NCI-H524 (cell line): ENCODE measurements at places on chromosomes 7 and 10.

DNA sequence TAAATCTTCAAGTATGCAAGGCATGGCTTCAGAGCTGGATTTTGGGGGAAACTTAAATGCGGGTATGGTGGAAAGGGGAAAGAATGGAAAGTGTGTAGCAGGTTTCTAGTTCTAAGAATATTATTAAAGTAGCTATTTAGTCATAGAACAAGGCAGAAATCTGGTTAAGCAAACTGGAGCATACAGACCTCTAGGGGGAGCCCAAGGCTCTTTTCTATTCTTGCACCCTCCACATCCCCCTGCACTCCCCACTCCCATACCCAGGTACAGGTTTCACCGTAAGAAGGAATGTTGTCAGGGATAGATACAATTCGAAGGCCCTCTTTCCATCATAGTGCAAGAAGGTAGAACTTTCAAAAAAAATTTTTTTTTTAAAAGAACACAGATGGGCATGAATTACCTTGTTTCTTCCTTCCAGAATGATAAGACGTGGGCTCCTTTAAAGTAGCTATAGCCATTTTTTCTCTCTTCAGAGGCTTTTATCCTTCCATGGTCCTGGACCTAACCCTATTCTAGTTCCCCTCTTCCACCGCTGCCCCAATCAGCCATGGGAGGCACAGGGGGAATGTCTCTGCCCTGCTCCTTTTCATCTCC lies 41.5 kb upstream of the SMIM30 start:
- DNase-seq, result peak; percentile 66

GRCh38 chr7:141838581-141838980 lies 2.7 kb downstream of the PRSS37 start:
- DNase-seq, result no peak

DNA sequence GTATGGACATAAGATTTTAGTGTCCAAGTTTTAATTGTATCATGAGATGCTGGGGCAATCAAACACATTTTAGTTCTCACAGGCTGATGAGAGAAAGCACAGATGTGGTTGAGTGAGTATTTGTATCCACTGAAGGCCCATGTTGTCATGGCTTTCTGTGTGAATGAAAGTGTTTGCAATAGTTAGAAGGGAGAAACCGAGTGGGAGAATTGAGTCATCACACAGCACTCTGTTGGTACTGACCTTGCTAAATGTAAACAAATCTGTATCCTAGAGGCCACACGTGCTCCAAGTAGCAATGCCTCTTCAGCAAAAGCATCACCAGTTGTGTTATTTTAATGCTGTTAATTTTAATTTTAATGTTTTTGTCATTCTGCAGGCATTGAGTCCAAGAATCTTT lies 121.2 kb downstream of the EMX2 start:
- no peak for DNase-seq

DNA sequence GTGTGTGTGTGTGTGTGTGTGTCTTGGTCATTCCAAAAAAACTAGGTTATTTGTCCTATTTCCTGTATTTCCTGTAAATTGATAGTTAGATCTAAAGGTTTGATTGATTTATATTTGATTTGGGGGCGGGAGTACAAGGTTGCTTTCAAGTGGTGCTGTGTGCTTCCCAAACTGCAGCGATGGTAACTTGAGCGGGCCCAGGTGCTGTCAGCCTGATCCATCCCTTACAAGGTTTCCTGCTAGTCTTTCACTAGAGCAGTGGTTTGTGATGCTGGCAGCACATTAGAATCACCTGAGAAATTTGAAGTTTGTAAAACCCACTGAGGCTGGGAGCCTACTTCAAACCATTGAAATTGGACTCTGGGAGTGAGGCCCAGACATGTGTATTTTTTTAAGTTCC lies 23.7 kb downstream of the ABCC2 start:
- DNase-seq, result no peak

- DNase-seq, result no peak
These were observed at the start of gene GSTO1 for GRCh38 chr10:104254493-104255310. TSS of gene GSTO1 (plus strand) at chr10:104254892. CDS start at chr10:104254929, 37 bp downstream.

DNA sequence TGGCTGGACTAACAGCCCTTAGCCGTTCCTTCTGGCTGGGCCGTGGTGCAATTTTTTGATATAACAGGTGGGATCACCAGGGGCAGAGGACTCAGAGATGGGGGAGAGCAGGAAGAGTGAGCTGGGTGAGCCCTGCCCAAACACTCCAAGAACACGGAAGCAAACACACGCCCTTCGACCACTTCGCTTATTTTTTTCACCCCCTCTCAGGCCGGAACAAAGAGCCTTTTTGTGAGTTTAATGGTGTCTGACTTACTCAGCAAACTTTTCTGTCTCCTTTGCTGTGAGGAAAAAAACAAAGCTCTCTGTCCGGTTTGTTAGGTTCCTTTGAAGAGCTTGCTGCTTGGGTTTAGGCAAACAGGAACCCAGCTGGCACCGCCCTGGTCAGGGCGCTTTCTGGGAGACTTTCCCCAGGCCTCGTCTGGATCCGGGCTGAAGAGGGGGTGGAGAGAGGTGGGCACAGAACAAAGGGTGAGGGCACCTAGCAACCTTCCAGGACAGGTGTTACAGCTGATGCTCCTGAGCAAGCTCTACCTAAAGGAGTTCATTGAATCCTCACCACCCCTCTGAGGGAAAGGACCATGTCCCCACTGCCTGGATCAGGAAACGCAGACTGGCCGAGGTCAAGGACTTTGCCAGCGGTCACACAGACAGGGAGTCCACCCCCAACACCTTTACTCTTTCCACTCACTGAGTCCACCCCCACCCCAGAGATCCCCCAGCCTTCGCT lies 23.3 kb downstream of the CALML3 start:
- no peak for DNase-seq

GRCh38 chr7:31874631-31875386 lies 187.8 kb downstream of the PPP1R17 start:
- no peak for DNase-seq

- no peak for DNase-seq
These were observed 582.9 kb upstream of the ANKRD30A start for GRCh38 chr10:36542493-36542892.

DNA sequence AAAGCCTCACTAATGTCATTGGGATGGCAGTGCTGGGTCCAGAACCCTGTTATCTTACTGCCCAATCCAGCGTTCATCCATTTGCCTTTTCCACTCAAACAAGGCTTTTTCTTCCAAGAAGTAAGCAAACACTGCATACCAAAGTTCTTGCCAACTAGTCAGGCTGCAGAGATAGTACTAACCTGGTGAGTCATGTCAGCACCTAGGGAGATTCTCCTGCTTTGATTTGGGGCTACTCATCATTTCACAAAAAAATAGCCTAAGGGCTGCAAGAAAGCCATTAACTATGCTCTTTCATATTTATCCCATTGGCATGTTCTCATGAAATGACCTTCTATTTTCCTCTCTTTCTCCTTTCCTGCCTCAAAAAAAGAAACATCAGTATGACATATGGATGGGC lies 142.6 kb downstream of the TWIST1 start:
- DNase-seq, result no peak

- no peak for DNase-seq
These were observed 33.2 kb downstream of the GNAT3 start for GRCh38 chr7:80478683-80479082.

DNA sequence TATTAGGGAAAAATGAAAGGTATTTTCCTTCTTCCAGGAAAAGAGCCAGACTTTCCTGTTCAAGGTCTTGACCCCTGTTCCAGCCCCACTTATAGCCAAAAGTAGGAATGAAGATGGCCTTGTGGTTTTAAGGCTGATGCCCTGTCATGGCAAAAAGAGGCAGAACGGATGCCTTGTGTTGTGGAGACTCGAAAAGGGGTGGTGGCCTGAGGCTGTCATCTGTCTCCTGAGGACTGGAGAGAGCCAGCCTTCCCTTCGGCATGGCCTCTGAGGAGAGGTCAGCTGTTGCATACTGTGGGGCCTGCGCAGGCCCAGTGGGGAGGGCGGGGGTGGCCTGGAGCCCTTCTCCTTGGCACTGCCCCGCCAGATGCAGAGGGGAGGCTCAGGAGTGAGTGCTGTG lies 166.0 kb upstream of the EEPD1 start:
- DNase-seq, result no peak

- no peak for DNase-seq
These were observed 10.9 kb upstream of the RBP3 start for GRCh38 chr10:47337310-47337709.

GRCh38 chr7:45978010-45978681 lies 57.1 kb upstream of the IGFBP3 start:
- DNase-seq, result no peak

- peak; percentile 71 for DNase-seq
These were observed 149.6 kb downstream of the TCF7L2 start for GRCh38 chr10:113099431-113100183.

DNA sequence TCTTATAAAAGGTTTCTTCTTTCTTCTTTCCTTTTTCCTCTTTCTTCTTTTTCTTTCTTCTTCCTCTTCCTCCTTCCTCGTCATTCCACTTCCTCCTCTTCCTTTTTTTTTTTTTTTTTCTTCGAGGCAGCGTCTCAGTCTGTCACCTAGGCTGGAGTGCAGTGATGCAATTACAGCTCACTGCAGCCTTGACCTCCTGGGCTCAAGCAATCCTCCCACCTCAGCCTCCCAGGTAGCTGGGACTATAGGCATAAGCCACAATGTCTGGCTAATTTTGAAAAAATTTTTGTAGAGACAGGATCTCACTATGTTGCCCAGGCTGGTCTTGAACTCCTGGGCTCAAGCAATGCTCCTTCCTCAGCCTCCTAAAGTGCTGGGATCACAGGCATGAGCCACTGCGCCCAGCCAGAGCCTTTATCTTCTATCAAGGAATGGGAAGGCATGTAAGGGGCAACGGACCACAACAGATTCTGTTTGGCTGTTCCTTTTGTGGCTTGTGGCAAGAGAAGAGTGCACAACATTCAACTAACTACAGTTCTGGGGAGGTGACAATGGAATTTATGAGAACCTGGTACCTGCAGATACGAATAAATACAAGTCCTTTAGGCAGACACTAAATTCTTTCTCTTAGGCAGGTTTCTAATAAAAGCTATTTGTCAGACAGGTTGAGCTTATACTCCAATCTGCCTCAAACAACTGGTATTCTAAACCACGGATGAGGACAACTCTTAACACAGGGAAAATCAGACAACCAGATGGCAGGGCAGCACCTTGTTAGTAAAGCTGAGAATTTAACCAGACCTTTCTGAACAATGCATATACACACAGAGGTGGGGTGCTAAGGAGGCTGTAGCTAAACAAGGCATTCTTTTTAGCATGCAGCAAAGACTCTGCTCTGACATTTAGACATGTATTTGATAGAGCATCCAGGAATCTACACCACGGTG lies 100.3 kb downstream of the DOCK4 start:
- peak; percentile 74 for DNase-seq

DNA sequence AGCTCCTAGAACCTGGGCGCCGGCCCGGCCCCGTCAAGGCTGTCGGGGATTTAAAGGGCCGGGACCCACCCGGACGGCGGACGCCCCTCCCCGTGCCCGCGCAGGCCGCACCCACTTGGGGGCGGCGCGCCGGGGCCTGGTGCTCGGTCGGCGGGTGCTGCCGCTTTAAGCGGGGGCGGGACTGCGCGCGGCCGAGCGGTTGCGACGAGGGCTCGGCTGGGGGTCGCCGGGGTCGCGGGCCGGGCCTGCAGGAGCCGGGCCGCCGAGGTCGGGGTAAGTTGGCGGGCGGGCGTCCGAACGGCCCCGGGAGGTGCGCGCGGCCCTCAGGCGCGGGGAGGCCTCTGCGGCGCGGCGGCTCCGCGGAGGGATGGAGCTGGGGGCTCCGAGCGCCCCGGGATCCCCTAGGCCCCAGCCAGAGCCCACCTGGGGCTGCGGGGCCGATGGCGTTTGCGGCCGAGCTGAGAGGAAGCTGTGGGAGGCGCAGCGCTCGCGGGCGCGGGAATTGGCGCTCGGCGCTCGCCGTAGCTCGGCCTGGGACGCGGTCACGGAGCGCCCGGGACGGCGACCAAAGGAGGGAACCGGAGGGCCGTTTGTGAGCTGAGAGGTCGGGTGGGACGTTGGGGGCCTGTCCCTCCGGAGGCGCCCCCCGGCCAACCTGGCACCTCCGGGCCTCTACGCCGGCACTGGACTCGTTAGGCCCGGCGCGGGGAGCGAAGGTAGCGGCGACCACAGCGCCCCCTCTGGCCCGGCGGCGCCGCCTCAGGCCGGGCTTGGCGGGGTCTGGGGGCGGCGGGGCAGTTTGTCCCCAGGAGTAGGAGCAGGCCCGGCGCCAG lies at the start of gene TRRAP:
Gene TRRAP, plus strand, starts transcription at position 168 of the 833 bp plus-strand sequence. CDS start 2,619 bp downstream, outside the sequence.
- peak; percentile 61 for DNase-seq

DNA sequence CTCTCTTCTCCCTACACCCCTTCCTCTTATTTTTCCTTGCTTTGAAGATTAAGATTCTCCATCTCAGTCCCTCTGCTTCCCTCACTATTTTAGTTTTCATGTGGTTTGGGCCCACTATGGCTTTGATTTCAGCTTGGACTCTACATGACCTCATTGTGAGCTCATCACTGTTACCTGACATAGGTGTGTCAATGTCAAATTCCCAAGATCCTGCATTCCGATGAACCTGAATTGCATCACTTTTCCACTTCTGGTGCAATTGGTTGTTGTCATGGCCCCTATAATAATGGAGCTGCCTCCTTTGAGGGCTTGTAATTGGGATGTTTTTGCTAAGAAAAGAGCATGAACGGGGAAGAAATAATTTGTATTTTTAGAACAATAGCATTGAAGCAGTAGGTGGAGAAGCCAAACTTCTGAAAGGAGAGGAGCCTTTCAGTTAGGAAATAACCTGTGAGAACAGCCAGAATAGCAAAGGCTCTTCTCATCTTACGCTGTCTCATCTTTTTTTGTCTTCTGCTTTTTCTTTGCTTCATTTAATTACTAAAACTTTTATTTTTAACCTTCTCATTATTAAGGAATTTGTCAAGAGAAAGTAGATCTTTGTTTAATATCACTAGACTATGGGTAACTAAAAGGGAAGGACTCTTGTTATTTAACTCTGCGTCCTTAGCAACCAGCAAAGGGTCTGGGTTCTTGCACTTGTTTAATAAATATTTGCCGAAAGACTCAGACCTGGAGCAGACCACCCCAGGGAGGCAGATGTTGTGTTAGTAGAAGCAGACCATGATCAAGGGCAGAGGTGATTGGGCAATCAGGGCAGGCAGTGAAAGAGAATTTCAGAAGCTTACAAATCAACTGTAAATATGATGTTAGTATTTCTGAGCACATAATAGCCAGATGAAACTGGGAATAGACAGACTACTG lies 95.4 kb downstream of the TES start:
- DNase-seq, result no peak

- DNase-seq, result peak; percentile 60
These were observed 837 bp upstream of the IGFBP3 start for GRCh38 chr7:45921699-45922519.

DNA sequence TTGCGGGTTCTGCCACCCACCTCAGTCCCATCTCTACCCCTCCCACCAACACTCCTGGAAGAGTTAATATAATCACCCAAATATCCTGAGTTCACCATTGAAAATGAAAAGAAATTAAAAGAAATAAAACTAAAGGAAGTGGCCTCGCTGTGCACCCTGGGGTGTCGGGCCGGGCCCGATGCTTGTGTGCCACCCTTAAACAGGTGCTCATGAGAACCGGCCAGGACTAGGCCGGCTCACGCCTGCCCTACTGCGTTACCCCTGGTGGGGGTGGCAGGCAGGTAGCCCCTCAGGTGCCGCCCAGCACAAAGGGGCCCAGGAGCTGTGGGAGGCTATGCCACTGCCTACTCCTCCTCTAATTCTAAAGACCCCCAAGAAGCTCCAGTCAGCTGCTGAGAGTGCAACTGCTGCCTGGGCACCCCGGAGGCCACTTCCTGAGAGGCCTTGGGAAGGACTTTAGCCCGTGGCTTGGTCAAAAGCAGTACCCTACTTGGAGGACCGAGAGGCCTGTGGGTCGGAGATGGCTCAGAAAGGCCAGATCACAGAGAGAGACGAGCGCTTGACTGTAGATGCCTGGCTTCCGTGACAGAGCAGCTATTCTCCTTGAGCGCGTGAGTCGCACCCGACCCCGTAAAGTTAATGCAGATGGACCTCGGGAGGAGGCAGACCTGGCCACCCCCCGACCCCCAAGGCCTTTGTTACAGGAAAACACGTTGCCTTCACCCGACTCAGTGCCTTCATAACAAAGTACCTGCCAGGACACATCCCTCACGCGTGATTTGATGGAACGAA lies 51.0 kb upstream of the PPP2R2D start:
- DNase-seq, result no peak
